CD4-positive, alpha-beta memory T cell (primary cell): ENCODE measurements at places on chromosomes 5 and 9. TPM values are rescaled to one million over a fixed set of nuclear protein-coding genes. Genes with fewer than 3 reads are reported as not detected.

DNA sequence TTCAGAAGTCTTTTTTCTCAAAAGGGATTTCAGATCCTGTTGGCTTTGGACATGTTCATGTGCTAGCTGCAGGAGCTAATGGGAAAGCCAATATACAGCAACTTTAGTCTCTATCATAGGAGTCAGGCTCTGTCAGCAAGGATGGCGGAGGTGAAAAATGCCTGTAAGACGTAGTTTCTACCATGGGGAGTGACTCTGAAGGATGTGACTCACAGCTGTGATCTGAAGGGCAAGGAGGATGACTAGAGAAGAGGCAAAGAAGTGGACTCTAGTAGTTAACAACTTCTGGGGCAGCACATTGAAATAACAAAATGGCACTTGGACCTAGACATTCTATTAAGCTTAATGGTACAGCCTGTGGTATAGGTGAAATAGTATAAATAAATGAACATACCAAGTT is 3.1 kb upstream of the NDUFS4 start:
- DNase-seq = no peak

Gene GPR21
- total RNA-seq = 2.3 TPM

Gene ITGA2
- total RNA-seq = 1.6 TPM

Gene GRXCR2
- total RNA-seq = not detected

Gene NRG2
- total RNA-seq = 0.17 TPM

Gene GDF9
- 1.1 TPM for total RNA-seq

- no peak for DNase-seq
Measured at GRCh38 chr9:124215368-124215910, 42.3 kb upstream of the NEK6 start.

DNA sequence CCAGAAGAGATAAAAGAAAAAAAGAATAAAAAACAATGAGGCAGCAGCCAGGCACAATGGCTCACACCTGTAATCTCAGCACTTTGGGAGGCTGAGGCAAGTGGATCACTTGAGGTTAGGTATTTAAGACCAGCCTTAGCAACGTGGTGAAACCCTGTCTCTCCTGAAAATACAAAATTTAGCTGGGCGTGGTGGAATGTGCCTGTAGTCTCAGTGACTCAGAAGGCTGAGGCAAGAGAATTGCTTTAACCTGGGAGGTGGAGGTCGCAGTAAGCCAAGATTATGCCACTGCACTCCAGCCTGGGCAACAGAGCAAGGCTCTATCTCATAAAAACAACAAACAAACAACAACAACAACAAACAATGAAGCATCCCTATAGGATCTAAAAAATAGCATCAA is 121.5 kb downstream of the HMHB1 start:
- no peak for DNase-seq

GRCh38 chr9:93436655-93437407 is 14.7 kb upstream of the FAM120A start:
- no peak for DNase-seq

DNA sequence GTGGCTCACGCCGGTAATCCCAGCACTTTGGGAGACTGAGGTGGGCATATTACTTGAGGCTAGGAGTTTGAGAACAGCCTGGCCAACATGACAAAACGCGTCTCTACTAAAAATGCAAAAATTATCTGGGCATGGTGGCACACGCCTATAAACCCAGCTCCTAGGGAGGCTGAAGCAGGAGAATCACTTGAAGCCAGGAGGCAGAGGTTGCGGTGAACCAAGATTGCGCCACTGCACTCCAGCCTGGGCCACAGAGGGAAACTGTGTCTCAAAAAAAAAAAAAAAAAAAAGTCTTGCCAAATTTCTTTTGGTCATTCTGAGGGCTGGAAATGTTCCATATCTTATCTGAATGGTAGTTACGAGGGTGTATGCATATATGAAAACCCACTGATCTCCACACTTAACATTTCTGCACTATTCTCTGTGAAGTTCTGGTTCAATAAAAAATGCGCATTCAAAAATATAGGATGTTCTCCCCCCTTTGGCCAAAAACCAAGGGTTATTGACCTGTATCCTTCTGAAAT is 13.5 kb upstream of the NIPAL4 start:
- DNase-seq = no peak

- DNase-seq = no peak
Measured at GRCh38 chr5:2256691-2257280, 374.1 kb upstream of the IRX4 start.

GRCh38 chr9:80030801-80031200 is 459.0 kb downstream of the TLE4 start:
- DNase-seq = no peak

GRCh38 chr5:178398901-178399700 is 166.5 kb upstream of the PHYKPL start:
- no peak for DNase-seq
